Heart left ventricle (tissue), 16 donors: ENCODE measurements at places on chromosomes 5 and 9. TPM values are rescaled to one million over a fixed set of nuclear protein-coding genes. Genes with fewer than 3 reads are reported as not detected.

BNC2 gene
- 11.4 TPM for total RNA-seq

FAM120AOS gene
- 31.5 TPM for total RNA-seq

DNA sequence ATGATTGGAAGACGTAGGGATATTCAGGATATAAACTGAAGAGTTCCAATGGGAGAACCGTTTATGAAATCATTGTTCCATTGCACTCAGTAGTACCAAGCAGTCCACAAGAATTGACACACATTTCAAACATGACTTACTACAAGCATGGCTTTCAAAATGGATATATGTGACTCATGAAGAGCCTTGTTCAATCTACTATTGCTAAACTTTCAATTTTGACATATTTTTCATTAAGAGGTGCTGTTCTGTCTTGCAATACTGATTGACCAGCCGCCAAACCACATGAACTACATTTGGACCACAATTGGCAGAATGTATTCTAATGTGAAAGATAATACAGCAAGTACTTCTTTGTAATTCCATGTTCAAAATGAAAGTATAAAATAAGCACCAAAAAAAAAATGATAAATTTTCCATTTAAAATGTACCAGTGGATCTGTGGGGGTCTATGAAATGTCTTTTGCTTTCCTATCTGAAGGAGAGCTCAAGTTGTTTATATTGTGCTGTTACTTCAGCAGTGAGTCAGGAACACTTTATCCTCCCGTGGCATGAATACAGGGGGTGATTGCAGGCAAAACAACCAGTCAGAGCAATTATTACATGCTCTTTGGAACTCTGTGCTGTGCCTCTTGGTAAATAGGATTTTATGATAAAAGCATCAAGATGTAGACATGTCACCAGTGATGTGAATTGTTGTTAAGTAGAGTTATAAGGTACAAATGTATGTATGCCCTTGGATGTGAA is 366.0 kb downstream of the ARRDC3 start:
- no peak overlapping the region for H3K4me3 ChIP-seq
- no peaks in the 10 kb centered on the region for H3K4me1 ChIP-seq
- no peak for DNase-seq
- no peaks in the 10 kb centered on the region for H3K36me3 ChIP-seq

DNA sequence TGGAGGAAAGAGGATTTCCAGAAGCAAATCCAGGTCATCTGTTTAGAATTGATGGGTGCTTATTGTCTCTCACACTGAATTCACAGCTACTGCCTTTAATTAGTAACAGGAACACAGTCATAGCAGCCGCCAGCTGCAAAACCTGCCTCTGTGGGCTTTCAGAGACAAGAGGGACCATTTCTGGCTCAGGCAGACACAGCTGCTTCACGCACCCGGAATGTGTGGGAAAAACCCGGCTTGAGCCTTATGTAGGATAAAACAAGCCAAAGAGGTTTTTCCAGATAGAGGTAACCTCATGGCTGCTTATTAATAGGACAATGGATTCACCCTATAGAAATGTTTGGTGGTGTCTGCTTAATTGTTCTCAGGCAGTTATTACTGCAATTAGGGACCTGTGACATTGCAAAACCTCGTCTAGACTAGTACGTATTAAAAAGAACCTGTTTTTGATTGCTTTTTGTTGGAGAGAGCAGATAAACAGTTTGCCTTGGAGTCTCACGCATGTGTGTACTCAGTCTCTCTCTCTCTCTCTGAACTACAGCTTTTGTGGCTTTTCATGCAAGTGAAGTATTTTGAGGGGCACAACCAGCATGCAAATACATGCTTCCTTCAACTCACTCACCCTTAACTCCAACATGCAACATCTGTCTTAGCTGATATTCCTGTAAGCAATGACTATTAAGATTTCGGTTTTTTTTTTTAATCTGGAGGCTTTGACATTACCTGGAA is 302.7 kb downstream of the PLK2 start:
- DNase-seq = peak; percentile 54
- H3K27me3 ChIP-seq = no peaks in the 10 kb centered on the region
- H3K4me3 ChIP-seq = no peak overlapping the region
- no peaks in the 10 kb centered on the region for H3K36me3 ChIP-seq

GRCh38 chr5:55149308-55149795 is 10.6 kb upstream of the GPX8 start:
- peaks cover 5% of the 10 kb centered on the region for H3K4me1 ChIP-seq
- DNase-seq = no peak
- no peak overlapping the region for H3K27ac ChIP-seq
- H3K27me3 ChIP-seq = no peaks in the 10 kb centered on the region
- H3K4me3 ChIP-seq = no peak overlapping the region
